ENCODE measurements at places on chromosomes 1 and 21. TPM values are rescaled to one million over a fixed set of nuclear protein-coding genes. Genes with fewer than 3 reads are reported as not detected.

GRCh38 chr1:223504741-223505140 is 111.5 kb downstream of the CCDC185 start:
- no peak for DNase-seq

DNA sequence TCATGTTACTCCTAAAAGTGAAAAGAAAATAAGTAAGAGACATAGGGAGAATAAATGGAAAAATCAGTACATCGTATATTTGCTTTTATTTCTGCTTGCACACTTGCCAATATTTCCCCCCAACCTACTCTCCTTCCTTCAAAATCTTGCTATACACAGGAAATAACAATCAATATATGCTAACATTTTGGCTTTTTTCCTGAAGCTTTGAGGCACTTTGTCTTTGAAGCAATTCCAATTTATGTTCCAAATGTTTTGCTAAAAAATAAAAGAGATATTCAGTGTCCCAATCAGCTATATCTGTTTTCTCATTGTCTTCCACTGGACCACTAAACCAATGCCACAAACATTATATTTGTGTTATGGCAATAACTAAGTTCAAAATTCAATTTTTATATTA is 184.0 kb upstream of the NEGR1 start:
- no peak for DNase-seq

DNA sequence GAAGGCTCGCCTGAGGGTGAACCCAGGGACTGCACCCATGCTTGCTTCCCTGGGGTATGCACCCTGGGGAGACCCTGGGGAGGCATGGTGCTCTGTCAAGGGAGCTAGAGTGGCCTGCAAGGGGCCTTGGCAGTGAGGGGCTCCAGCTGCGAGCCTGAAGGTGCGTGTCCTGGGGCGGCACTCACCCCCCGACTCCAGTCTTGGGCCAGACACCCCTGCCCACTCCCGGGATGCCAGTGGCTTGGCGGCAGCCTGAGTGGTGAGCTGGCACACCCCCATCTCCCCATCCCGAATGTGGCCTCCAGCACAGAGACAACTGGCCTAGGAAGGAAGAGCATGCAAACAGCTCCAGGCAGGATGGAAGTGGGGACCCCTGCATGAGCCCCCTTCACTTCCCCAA is 2.6 kb downstream of the SUMO3 start:
- DNase-seq, result no peak

- no peak for DNase-seq
These were observed 4.1 kb upstream of the PTPN7 start for GRCh38 chr1:202164271-202165037.

CACNA1S gene
- not detected for total RNA-seq

DYNLT5 gene
- 0.35 TPM for total RNA-seq

DNA sequence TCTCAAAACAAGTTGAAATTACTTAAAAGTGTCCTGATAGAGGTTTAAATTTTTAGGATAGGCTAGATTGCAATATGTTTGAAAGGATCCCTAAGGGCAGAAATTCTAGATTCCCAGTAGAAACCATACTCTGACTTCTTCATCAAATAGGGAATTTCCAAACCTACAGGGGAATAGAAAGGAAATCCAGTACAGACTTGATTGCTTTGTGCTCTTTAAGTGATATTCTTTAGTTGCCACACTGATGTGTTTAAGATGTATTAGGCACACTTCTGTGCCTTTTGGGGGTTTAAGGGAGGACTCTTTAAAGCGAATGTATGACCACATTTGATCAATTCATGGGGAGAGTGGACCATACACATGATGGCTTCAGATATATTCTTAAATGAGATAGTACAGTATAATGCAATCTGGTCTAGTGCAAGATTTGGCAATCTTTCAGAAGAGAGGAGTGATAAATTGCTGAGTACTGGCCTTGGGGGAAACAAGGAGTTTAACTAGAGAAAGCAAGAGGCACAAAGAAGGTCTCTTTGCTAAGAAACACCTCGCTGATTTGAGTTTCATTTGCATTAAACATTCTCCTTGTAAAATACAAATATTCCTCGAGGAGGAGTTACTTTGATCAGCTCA is 268.8 kb upstream of the NR5A2 start:
- DNase-seq, result no peak

DNA sequence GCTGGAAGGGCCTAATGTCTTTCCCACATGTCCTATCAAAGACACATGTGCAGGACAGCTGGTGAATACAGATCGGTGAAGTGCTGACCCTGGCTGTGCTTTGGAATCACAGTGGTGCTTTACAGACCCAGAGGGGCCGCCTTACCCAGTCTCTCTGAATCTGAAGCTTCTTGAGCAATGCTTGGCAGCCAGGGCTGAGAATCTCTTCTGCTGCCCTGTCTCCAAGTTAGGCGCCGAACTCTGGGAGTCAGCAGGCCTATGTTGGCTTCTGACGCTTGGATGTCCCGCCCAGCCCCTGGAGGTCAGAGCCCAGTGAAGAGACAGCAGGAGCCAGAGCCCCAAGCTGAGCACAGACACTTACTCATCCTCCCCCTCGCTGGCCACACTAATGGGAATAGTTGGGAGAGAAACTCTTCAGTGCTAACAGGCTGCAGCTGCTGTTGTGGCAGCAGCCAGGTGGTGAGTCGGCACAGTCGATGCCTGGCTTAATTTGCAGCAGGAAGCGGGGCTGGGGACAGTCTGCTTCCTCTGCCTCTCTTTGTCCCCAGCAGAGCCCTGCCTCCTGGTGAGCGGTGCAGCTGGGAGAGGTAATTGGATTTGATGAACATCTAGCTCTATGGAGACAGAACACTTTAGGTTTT is 68.1 kb downstream of the URB2 start:
- DNase-seq, result peak; percentile 88

FCGR3A gene
- total RNA-seq, result not detected

MX2 gene
- total RNA-seq, result not detected

- no peak for DNase-seq
These were observed 32.3 kb downstream of the ERRFI1 start for GRCh38 chr1:7993593-7994479.

DNA sequence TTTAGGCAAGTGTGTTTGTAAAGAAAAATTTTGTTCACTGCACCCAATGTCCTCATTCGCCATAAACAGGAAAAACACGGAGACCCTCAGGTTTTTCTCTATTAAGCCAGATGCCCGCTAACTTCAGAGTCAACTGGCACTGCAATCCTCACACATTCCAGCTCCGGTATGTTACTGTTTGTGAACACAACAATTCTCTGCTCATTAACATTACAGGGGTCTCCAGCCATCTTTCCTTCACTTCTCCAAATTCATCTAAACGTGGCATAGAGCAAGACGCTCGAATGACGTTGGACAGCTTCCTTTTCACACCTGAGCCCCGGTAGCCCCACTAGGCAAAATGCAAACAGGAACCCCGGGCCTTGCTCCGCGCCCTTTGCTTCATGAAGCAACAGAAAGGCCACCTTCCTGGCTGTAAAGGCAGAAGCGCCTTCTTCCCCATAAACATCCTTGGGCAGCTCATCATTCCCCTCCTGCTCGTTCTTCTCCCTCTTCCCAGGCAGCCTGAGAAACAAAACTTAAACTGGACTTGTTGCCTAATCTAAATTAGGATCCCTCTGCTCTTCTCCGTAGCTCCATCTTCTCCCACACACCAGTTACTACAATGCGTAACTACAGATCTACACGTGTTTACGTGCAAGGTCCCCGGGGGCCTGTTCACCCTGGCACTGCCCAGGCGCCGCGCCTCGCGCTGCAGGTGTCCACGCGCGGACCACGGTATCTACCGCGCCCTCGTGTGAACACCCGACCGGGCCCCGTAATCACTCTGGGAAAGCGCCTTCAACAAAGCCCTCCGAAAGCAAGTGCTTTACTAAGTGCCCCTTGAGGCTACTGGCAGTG is 1.2 kb downstream of the LBR start:
- no peak for DNase-seq

GRCh38 chr1:10775763-10776162 is 20.7 kb downstream of the CASZ1 start:
- DNase-seq, result no peak

CHRNB2 gene
- total RNA-seq, result 0.27 TPM

DNA sequence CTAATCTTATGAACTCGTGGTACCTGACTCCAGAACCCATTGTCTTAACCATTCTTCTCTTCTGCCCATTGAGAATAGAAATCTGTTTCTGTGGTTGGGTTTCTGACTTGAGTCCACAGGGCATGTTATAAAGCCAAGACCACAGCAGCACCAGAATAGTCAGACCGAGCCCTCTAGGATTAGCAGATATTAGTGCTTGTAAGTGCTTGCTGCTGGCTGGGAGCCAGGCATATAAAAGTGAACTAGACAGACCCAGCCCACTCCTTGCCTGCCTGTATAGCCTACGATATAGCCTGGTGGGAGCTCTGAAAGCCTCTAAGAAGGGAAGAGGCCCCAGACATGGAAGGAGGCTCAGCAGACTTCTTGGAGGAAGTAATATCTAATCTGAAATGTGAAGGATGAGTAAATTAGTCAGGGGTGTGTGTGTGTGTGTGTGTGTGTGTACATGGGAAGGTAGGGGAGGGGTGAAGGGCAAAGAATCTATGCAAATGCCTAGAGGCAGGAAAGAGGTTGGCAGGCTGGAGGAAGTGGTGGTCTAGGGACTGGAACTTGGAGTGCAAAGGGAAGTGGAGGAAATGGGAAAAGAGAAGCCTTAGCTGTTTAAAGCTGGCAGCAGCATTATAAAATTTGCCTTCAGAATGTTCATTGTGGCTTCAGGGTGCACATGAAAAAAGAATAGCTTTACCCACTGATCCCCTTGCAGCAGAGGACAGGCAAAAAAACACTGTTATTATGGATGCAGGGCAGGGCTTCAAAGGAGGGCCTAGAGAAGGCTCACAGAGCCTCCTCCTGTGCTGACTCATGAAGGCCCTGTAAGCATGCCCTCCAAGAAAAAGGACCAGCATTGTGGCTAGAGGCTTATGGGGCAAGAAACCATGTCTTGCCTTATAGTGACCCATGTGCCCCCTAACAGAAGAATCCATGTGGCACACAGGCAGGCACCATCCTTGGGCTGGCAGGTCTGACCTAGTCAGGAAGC is 169.2 kb downstream of the LMX1A start:
- DNase-seq, result no peak

- no peak for DNase-seq
These were observed 15.9 kb upstream of the CEP350 start for GRCh38 chr1:179938752-179939151.

USP33 gene
- total RNA-seq, result 74.6 TPM

DNA sequence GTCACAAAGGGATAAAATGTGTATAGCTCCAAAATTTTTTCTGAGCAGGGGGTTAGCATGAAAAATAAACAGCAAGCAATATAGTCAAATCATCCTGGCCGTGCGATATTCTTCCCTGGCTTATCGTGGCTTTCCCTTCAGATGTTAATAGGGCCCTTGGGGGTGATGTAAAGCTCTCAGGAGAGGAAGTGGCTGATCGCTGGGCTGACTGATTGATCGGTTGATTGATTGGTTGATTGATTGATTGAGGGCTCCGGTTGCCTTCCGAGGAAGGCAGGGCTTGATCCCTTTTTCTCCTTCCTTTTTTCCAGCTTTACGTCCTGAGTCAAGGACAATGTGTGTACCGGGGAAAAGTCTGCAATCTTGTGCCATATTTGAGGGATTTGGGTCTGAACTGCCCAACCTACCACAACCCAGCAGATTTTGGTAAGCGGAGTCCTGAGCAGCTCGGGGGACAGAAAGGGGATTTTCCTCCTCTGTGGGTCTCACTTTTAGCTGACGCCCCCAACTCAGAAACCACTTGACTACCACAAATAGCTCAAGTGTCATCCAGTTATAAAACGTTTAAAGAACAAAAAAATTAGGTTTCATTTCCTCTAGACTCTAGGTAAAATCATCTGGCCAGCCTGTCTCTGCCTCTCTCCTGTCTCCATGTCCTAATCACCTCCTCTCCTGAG is 29.5 kb downstream of the TFF3 start:
- no peak for DNase-seq

GRCh38 chr1:57321776-57322175 is 102.1 kb downstream of the DAB1 start:
- DNase-seq, result no peak

- no peak for DNase-seq
These were observed 10.1 kb upstream of the XCL2 start for GRCh38 chr1:168553680-168554553.

DNA sequence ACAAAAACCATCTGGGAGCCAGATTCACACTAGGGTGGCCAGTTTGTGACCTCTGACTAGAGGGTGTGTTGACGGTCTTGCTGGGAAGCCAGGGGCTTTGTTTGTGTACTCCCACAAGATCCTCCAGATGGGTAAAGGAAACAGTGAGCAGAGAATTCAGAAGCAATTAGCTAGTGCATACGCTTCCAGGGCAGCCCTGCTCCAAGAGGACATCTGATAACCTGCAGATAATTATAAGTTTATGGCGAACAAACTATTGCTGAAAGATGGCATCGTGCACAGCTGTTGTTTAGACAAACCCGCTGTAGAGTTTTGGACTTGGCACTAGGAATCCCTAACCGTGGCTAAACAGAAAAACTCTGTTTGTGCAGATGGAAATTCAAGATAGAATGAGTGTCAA is 326.4 kb downstream of the TGFB2 start:
- DNase-seq, result no peak

- DNase-seq, result no peak
These were observed 12.4 kb downstream of the SLC2A1 start for GRCh38 chr1:42946120-42946898.

DNA sequence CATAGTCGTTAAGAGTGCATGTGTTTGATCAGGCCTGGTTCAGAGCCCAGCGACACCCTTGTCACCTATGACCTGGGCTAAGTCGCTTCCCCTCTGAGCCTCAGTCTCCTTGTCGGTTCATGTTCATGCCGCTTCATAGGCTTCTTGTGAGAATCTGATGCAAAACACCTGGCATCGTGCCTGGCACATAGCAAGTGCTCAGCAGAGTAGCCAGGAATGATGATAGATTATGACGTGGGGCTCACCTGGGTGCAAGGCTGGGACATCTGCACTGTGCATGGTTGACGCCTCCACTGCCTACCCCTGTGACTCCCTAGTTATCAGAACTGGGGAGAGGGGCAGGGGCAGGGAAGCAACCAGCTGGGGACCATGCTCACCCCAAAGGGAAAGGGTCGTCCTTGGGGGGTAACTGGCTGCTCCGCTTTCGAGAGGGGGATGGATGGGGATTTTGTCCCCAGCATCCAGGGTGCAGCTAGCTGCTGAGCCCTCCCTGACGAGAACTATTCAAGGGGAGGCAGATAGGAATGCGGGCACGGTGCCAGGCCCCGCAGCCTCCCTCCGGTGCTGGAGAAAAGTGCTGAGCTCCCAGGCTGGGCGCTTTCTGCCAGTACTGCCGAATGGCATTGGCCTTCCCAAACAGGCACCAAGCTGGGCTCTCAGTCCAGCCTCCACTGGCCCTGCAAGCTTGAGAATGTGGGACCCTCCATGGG is 9.3 kb downstream of the EFHD2 start:
- DNase-seq, result no peak

- DNase-seq, result no peak
These were observed 2.9 kb downstream of the UBAP2L start for GRCh38 chr1:154223621-154224020.

DHRS3 gene
- 52.5 TPM for total RNA-seq
